ENCODE measurements at places on chromosomes 7 and 10.
A peak's percentile ranks its signal among the peaks of the same experiment; 100 is the strongest.

GRCh38 chr7:127736511-127736910 lies 84.5 kb downstream of the SND1 start:
- no peak for DNase-seq

DNA sequence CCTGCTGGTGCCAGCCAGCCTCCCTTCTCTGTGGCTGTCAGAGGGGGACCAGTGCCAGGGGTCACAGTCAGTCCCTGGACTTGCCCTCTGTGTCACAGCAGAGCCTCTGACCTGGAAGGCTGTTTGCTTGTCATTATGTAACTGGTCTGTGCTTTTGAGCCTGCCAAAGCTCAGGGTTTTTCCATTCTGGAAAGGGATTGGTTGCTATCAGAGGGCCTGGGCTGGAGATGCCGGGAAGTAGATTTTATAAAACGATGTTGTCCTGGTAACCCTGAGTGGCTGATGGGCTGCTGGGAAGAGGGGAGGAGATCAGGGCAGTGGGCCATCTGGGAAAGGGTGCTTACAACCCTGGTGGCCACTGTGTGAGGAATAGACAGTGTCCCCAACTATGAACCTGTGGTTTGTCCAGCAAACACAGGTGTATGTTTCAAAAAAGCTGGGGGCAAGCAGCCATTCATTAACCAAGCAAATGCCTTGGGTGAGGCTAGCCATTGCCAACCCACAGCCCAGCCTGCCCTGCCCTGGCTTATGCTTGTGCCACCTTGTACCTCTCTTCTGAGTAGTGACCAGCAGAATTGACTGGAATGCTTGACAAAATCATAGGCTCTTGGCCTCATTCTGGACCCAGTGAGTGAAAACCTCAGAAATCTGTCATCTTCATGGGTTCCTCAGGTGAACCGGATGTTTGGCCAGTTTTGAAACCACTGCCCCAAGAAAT lies 21.6 kb downstream of the SFTPD start:
- DNase-seq, result no peak

- DNase-seq, result no peak
These were observed 480.1 kb downstream of the INHBA start for GRCh38 chr7:41222746-41223145.

DNA sequence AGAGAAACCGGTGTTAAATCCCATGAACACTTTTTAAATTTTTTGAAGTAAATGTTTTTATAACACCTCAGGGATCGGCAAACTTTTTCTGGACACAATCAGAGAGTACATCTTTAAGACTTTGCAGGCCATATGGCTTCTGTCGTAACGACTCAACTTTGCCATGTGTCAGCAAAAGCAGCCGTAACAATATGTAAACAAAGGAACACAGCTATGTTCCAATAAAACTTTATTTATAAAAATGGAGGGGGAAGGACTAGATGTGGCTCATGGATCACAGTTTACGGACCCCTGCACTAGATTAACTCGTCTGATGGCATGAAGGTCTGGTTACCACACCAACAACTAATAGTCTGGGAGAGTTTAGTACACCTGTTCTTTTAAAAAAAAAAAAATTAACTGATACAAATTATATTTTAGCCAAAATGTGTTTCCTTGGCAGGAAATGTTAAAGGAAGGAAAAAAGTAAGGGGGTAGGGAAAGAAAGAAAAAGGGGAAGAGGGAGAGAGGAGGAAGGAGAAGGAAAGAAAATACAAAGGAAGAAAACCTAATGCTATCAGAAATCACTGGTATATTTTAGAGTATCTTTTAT lies 50.2 kb downstream of the ABI1 start:
- no peak for DNase-seq

GRCh38 chr10:98414578-98414931 lies 427 bp downstream of the PYROXD2 start:
- DNase-seq, result no peak

DNA sequence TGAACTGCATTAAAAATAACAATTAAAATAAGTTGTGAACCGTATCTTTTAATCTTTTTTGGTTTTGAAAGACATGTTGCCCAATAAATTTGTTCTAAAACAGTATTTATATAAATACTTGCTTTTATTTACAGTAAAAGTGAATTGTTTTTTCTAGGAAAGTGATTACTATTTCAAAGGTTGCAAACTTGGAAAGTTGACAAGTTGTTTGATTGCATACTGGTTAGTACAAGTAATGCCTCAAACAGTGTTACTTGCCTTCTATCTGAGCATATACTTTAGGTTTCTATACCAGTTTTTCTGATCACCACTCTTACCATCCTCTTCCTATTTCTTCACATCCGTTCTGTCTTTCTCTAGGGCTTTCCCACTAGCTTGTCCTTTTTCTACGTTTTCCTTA lies 212.6 kb downstream of the FOXP2 start:
- DNase-seq, result no peak

GRCh38 chr7:835485-836401 lies 3.5 kb downstream of the SUN1 start:
- DNase-seq, result no peak

DNA sequence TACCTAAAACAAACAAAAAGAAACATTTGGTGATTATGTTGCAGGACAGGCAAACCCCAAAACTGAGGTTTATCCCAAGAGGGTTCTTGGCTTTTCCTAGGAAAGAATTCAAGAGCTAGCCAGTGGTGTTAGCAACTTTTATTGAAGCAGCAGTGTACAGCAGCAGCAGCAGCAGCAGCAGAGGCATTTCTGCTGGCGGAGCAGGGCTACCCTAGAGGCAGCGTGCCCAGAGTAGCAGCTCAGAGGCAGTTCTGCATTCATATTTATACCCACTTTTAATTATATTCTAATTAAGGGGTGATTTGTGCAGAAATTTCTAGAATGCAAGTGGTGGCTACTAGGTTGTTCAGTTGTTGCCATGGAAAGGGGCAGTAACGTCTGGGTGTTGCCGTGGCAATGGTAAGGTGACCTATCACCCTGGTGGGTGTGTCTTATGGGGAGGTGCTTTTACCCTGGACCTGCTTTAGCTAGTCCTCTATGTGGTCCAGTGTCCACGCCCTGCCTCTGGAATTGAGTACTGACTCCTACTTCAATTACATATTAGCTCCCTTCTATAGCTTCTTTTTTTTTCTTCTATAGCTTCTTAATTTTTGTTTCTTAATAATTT lies 53.9 kb downstream of the VCL start:
- no peak for DNase-seq

DNA sequence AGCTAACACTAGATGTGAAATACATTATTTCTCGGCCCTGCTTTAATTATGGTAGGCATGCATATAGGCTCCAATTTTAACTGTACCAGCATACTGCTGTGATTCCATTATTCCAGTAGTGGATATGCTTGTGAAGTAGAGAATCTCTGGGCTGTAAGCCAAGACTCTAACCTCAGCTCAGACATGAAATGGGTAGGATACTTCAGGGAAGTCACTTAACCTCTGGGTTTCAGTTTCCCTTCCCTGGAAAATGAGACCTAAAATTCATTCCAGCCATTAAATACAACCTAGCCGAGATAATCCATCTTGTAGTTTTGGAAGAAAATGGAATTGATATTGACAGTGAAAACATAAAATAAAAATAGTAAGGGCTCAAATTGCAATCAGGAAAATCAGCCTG lies 59.6 kb upstream of the TRIL start:
- DNase-seq, result no peak

DNA sequence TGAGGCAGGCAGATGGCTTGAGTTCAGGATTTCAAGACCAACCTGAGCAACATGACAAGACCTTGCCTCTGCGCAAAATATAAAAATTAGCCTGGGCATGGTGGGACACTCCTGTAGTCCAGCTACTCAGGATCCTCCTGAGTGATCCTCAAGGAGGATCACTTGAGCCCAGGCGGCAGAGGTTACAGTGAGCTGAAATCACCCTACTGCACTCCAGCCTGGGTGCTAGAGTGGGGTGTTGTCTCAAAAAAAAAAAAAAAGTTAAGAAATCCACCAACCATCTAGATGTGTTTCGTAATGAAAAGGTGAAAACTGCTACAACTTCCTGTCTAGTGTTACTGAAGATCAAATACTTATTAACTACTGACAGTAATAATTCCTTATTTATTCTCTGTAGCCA lies 8.1 kb downstream of the GLCCI1 start:
- no peak for DNase-seq

- no peak for DNase-seq
These were observed 8.9 kb downstream of the PRRT4 start for GRCh38 chr7:128352636-128353035.

DNA sequence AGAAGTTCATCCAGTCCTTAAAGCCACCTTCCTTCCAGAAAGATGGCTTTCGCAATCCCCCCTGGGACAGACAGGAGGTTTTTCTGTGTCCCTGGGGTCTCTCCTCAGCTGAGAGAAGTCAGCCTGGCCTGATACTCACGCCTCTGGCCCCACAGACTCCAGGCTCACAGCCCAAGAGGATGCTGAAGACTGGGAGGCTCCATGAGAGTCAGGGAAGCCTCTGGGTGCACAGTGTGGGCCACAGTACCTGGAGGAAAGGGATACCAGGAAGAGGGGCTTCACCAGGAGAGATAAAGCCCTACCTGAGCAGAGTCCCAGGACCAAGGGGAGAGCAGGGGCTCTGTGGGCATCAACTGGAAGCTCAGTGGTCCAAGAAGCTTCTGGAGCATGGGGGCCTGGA lies 324.4 kb downstream of the GRID1 start:
- no peak for DNase-seq

DNA sequence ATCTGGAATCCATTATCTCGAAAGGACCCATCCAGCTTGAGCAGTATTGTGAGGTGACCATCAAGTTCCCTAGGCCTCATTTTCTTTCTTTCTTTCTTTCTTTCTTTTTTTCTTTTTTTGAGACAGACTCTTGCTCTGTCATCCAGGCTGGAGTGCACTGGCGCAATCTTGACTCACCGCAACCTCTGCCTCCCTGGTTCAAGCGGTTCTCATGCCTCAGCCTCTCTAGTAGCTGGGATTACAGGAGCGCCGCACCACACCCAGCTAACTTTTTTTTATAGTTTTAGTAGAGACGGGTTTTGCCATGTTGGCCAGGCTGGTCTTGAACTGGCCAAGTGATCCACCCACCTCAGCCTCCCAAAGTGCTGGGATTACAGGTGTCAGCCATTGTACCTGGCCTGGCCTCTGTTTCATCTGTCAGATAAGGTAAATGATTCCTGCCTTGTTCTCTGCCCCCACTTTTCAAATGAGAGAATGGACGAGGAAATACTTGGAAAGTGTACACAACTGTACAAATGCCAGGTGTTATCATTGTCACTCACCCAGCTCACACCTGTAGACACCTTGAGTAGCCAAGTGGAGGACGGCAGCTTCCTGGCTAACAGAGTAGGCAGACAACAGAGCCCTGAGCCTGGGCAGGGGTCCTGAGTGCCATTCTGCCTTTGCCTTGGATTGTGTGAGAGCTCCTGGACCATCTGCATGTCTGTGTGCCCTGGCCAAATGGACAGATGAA lies 54.1 kb downstream of the HK1 start:
- no peak for DNase-seq

DNA sequence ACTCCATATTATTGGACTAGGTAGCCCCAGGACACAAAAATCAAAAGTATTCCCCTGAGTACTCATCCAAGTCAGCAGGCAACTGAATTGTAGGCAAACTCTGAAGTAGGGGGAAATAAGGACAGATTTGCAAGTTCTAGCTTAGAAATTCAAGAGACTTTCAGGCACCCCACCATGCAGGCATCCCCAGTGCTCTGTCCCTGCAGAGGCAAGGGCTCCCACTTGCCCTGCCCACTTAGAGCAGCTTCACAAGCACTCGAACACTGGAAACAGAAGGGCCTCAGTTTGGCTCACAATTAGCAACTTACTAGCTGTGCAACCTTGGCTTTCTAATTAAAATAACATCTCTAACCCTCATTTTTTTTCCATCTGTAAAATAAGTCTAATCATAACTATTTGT lies 209.2 kb downstream of the C7orf25 start:
- DNase-seq, result no peak

GRCh38 chr7:143258831-143259230 lies 4.4 kb upstream of the GSTK1 start:
- peak; percentile 69 for DNase-seq
